ENCODE measurements at places on chromosomes 1 and 21.

GRCh38 chr1:201253411-201253810, 29.9 kb upstream of the PKP1 start:
- no peak for DNase-seq

DNA sequence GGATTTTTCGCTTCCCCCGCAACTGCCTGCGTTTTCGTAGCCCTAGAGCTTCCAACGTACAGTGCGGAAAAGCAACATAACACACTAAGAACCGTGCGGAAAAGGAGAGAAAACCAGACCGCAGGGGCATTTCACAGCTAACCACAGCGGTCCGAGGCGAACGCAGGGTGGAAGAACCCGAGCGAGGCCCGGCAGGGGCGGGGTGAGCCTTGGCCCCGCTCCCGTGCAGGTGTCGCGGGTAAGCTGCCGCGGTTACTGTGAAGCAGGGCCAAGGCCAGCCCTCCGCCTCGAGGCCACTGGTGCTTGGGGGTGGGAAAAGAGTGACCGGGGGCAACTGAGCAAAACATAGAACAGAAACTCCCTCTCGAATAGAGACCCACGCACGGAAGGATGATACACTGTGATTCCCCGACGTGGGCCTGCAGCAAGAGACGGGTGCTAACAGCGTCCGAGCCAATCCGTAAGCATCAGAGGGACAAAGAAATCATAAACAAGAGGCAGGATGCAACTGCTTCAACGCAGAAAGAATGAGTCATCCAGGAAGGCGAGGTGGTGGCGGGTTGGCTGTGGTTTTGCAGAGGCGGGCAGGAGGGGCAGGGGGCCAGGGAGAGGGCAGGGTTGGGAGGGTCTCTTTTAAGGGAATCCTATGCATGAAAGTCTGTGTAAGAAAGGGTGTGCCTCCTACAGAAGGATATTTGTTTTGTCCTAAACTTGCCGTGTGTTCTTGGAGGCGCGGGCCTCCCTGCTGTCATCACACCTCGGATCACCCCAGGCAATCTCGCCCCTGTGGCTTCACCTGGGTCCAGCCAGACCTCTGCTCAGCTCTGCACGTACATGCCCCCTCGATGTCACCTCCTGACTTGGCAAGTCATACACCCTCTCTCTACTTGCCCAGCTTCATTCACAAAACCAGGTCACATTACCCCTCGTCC, 7.3 kb downstream of the GNG4 start:
- peak; percentile 32 for DNase-seq

GRCh38 chr1:156475568-156476500, 24.7 kb downstream of the MEF2D start:
- no peak for DNase-seq

GRCh38 chr1:9087411-9088125, 18.1 kb upstream of the SLC2A5 start:
- no peak for DNase-seq

- no peak for DNase-seq
Measured at GRCh38 chr1:234926559-234927311, 201.9 kb downstream of the TOMM20 start.

DNA sequence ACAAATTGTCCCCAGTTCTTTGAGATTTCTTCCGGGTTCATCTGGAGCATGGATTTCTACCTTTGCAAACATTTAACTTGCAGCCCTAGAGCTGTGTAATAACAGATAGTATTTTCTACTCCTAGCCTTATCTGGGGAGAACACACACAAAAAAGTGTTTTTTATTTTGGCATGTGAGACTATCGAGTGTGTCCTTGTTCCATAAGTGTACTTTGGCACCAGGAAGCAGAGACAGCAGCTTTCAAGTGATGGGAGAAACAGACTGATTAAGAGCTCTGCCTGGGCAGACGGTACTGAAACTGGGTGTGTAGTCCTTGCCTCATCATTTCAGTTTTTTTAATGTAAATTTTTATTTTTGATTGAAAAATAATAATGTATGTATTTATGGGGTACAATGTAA, 297.4 kb downstream of the ST6GALNAC3 start:
- DNase-seq = no peak

GRCh38 chr1:34331020-34331926, 154.6 kb downstream of the C1orf94 start:
- no peak for DNase-seq

- DNase-seq = no peak
Measured at GRCh38 chr1:228332797-228333738, 73.6 kb downstream of the TRIM11 start.

- no peak for DNase-seq
Measured at GRCh38 chr1:6880951-6881690, 95.9 kb downstream of the CAMTA1 start.

DNA sequence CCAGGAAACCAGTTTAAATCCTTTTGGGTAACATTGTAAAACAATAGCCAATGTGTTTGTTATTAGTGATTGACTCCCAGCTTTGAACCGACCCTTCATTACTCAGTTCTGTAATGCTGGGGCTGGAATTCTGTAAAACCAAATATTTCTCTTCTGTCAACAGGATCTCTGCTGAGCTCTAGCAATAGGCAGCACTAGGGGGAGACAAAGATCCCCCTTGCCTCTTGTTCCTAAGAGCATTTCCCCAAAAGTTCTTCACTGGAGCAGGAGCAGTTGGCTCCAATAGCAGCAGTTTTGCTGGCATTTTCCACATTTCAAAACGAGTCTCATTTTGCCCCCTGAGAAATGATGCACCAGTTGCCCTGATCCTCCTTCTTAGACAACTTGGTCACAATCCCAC, 1671.1 kb downstream of the MRPL39 start:
- no peak for DNase-seq

DNA sequence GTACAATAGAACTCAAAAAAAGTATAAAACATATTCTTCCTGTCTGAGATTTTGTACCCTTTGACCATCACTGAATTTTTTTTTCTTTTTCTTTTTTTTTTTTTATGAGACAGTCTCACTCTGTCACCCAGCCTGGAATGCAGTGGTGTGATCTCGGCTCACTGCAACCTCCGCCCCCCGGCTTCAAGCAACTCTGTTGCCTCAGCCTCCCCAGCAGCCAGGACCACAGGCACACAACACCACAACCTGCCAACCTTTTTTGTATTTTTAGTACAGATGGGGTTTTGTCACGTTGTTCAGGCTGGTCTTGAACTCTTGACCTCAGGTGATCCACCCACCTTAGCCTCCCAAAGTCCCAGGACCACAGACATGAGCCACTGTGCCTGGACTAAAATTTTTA, 10.4 kb downstream of the SDCCAG8 start:
- DNase-seq = no peak

DNA sequence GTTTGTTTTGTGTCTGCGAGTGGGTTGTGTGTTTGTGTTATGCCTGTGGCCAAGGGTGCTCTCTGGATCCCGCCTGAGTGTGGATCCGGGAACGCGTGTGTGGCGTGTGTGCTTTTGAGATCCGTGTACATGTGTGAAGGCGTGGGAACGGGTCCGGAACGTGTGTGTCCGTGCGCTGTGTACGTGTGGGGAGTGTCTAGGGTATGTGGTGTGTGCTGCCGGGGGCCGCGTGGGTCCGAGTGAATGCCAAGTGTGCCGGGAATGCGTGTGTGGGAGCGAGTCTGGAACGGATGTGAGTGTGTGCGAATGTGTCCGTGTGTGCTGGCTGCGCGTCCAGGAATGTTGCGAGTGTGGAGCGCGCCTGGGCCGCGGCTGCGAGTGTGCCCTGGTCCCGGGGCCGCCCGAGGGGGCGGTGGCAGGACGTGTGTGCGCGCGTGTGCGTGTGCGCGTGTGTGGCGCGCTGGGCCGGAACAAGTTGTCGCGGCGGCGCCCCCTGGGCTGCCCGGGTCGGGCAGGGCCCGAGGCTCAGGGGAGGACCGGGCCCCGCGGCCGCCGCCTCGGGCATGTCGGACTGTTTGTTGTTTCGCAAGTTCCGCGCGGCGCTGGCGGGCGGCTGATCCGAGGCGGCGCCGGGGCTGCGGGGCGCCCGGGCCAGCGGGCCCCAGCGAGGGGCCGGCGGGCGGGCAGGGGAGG, 953 bp downstream of the PTPRU start:
- DNase-seq = no peak

GRCh38 chr1:66494482-66494881, 39.5 kb upstream of the SGIP1 start:
- DNase-seq = no peak

GRCh38 chr1:234760303-234760723, 150.3 kb upstream of the IRF2BP2 start:
- no peak for DNase-seq

DNA sequence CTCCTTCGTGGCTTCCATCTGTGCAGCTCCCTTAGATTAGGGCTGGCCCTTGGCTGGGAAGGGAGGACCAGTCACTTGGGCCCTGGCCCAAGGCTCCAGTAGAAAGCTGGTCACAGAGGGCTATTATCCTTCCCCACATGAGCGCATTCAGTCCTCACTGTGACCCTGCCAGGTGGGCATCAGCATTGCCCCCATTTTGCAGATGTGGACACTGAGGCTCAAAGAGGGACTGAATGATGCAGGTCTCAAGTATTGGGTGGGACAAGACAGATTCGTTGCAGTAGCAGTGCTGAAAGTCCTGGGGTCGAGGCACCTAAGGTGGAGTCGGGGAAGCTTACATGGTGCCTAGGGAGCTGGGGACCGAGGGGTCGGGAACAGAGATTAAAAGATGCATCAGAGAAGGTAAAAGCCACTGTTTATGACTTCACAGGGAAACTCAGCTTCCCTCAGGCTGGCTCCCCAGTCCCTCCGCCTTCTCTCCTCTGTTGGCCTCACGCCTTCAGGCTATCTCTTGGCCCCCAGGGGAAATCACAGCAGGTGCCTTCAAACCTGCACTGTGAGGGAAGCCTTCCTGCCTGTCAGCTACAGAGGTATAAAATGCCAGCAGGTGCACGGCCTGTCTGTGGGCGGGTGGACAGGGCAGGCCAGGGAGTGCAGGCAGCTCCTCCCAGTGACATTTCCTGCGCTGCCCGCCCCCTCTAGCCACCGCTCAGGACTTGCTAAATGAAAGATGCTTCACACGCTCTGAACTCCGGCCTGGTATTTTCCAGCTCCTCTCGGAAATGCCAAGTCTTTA, 178.4 kb downstream of the GRIK3 start:
- DNase-seq = no peak

- no peak for DNase-seq
Measured at GRCh38 chr1:215681041-215681440, 113.9 kb downstream of the KCTD3 start.

- DNase-seq = no peak
Measured at GRCh38 chr1:202170726-202171125, 10.3 kb upstream of the PTPN7 start.

DNA sequence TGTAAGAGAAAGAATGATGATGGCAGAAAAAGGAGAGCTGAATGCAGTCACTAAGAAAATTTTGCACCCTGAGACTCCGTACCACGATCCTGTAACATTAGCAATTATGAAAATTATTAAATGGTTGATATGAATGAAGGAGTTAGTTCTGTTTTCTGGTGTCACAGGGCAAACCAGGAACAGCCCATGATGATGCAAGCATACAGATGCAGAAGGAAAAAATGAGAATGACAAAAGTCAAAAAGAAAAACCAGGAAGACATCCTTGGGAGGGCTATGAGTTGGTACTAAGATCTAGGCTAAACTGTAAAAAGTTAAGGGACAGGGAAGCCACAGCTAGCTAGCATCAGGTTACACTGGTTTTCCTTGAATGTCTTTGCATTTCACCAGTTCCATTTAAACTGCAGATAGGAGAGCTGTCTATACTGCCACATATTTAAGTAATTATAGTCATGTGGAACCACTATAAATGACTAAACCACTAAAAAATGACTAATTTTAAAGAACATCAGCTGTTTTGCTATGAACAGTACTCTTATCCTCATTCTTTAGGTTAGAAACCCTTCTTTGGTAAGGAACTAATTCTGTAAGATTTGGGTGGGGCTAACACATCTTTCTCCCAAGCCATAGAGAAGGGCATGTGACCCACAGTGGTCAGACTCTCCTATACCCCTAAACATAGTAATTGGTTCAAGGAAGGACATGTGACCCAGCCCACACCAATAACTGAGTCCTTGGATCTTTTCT, 11.4 kb downstream of the DOCK7 start:
- DNase-seq = no peak

DNA sequence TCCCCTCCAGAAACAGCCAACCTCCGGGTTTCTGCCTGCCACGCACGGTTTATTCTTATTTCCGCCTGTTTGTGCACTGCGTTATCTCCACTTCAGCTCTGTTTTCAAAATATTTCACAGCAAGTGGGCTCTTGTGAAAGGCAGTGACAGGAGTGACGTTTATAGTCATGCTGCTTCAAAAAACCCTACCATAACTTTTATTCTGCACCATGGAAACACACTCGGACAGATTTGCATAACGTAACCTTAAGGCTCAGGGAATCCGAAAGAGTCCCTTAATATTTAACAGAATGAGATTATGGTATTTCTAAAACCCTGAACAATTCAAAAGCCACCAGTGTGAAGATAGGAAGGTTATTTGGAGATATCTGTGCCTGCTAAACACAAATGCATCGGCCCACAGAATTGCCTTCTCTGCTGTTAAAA, 782 bp upstream of the SDE2 start:
- DNase-seq = no peak
